ENCODE measurements at places on chromosomes 2 and 18.

DNA sequence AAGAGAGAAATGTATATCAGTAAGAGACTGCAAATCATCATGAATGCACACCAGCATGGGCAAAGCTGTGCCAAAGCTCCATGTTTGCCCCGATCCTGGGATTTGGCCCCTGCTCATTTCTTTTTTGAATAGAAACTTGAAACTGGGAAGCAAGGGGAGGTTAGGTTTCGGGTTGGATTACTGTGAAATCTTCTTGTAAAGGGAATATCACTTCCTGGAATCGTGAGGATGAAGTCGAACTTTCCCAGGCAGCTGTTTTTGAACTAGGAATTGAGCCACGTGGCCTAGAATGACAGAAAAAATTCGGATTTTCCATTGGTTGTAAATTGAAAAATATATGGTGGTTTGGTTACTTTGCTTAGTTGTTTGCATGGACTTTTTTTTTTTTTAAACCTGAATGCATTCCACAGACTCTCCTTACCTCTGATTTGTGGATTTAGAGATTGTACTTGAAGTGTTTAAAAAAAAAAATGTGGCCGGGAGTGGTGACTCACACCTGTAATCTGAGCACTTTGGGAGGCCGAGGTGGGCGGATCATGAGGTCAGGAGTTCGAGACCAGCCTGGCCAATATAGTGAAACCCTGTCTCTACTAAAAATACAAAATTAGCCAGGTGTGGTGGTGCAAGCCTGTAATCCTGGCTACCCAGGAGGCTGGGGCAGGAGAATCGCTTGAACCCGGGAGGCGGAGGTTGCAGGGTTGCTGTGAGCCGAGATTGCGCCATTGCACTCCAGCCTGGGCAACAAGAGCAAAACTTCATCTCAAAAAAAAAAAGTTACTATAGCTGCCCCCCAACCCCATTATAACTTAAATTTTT lies 32.1 kb downstream of the GRHL1 start:
- DNase-seq: no peak

- DNase-seq: peak; percentile 27
Measured at GRCh38 chr2:157413326-157414035, 30.4 kb downstream of the CYTIP start.

- no peak for DNase-seq
Measured at GRCh38 chr2:219457784-219458369, 23.2 kb downstream of the SPEG start.

DNA sequence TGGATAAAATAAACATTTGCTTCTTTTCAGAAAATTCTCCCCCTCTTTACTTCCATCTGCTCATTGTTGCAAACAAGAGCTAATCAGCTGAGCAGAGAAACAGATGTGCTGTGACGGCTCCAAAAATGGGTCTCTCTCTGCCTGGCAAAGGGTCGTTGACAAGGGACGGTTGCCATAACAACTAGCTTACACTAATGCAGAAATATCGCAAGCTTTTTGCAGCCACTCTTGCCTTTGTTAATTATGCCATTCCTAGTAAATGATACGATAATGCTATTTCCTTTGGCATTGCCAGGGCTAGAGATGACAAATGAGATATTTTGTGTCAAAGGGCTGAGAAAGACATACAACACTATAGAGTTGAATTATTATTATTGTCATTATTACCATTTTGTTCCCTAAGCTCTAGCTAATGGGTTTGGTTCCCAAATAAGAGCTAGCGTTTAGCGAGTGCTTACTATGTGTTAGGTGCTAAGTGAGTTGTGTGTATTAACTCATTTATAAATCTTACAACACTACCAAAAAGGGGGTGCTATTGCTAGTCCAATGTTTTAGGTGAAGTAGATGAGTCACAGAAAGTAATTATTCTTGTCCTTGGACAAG lies 46.8 kb downstream of the MYO3B start:
- no peak for DNase-seq

GRCh38 chr2:218221000-218221399 lies 4.0 kb downstream of the ARPC2 start:
- DNase-seq: no peak

DNA sequence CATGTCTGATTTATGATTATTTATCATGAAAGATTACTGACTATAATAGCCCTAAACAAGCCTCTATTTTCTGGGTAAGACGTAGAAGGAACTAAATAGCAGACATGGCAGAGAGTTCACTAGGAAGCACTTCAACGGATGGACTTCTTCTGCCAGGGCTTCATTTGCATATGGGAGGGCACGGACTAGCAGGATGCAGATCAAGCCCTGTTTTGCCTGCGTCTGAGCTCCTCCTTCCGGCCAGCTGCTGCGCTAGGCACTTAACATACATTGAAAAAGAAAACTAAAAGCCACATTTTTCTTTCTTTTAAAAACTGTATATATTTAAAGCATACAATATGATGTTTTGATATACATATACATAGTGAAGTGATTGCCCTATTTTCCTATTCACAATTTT lies 340.0 kb upstream of the MEX3C start:
- no peak for DNase-seq

- no peak for DNase-seq
Measured at GRCh38 chr2:205848601-205849000, 166.3 kb downstream of the NRP2 start.

- DNase-seq: no peak
Measured at GRCh38 chr18:59853380-59853779, 46.4 kb upstream of the PMAIP1 start.

- no peak for DNase-seq
Measured at GRCh38 chr18:25175558-25176517, 176.1 kb downstream of the ZNF521 start.

GRCh38 chr2:171086352-171087290 lies 74.1 kb downstream of the TLK1 start:
- DNase-seq: peak; percentile 94

DNA sequence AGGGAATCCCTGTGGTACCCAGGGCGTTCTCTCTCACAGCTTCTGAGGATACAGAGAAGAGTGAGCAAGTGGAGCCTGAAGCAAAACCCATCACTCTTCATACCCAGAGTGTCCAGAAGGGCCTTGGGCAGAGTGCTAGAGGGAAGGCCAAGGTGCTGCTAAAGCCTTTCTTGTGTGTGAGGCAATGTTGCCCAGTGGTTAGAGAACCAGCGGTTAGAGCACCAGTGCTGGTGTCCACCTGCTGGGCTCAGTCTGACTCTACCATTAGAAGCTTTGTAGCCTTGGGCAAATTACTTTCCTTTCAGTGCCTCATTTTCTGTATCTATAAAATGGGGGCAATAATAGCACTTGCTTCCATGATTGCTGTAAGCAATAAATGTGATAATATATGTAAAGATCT lies 210.5 kb upstream of the SKOR2 start:
- DNase-seq: no peak

DNA sequence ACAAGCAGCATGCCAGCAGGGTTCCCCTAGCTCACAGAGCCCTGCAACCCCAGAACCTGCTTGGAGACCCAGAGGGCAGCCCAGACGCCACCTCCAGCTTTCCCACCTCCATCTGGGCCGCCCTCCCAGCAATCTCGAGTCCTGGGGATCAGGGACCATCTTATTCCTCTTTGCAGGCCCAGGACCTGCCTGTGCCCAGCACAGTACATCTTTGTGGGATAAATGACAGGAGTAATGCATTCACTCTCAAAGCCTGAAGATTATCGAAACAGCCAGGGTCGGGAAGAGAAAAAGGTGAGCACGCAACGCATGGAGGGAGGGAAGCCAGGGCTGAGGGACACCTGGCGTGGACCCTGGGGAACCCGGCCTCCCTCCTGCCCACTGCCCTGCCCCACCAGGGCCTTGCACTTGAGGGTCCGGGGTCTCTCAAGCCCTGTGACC lies 144.1 kb downstream of the NDUFA10 start:
- no peak for DNase-seq

DNA sequence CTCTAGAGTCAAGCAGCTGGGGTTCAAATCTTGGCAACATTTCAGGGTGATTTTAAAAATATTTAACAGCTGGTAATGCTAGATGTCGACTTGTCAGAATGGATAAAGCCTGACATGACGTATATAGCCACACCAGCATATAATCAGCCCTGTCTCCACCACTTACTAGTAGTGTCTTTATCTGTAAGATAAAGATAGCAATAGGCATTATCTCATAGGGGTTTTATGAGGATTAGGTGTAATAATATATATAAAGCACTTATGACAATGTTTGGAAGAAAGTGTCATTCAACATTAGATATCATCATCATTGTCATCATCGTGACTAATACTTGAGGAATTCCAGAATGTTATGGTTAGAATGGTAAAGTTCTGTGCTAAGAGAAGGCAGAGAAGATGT lies 369.0 kb upstream of the CWC22 start:
- DNase-seq: no peak

GRCh38 chr2:114046866-114047435 lies 157.1 kb downstream of the ACTR3 start:
- DNase-seq: no peak

DNA sequence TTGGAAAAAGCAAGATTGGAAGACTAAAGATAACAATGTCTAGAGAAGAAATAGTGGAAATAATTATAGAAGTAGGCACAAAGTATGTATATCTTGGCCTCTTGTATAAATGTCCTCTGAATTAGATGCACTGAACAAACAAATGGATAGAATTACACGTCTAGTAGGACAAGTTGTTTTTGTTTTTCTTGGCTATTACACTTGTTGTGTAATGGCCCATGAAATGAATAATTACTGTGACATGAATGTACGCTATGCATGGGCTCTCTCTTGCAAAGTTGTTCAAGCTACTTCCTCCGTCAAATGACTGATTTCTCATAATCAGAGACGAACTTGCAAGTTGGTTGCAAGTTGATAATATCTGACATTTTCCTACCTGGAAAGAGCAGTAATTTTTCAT lies 126.2 kb downstream of the PDE1A start:
- no peak for DNase-seq

DNA sequence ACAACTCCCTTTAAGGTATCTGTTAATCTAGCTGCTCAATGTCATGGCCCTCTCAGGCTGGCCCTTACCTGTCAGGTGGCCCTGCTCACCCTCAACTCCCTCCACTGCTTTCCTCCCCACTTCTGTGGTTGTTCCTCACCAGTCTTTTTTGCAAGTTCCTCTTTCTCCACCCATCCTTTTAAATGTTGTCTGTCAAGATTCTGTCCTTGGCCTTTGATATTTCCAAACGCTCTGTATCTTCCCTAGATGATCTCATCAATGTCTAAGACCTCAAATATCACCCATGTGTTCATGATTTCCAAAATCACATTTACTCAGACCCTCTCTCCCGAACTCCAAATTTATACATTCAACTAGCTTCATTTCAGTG lies 3.5 kb downstream of the PTPN2 start:
- DNase-seq: peak; percentile 74

DNA sequence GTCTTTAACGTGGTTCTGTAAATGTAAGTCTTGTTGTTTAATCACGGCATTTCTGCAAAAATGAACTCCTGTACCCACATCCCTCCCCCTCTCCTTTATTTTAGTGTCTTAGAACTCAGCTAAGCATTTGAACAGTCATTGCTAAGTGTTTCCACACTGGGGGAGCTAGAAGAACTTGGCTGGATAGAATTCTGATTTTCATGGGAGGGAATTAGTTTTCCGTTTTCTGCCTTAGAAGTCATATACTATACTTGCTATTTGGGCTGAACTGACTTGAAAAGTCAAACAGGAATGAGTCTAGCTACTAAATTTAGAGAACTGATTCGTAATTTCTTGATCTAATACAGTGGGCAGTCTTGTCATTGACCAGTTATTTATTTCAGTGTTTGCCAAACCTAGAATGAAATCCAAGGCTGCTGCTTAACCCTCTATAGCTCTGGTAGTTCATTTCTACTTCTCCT lies 61.1 kb downstream of the FMNL2 start:
- DNase-seq: no peak

DNA sequence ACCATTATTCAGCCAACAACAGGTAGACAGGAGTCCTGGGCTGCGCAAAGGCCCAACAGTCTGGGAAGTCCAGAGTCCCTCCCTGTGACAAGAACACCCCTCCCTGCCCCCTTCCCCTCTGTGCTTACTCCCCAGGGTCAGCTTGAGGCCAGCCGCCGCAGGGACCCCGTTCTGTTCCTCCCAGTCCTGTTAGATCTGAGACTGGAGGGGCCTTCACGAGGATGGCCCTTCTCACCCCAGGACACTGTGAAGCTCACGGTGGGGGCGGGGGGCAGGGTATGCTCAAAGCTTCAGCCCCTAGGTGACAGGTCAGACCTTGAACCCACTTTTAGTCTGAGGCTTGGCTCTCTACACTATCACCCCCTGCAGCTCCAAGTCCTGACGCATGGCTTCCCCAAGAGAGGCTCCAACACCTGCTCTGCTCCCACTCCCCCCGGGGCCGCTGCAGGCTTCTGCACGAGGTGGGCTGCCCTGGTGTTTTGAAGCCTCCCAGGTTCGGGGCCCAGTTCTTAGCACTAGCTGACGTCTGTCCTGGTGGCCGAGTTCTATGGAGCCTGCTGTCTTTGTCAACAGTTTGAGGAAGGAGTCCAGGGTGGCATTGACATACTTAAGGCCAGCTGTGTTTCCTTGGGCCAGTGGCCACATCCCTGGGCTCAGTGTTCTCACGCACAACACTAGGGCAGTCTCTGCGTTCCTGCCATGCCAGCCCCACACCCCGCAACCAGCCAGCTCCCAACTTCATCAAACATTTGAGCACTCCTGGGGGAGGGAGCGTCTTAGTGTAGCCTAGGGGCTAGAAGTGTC lies 37.2 kb upstream of the HPCAL1 start:
- DNase-seq: no peak

DNA sequence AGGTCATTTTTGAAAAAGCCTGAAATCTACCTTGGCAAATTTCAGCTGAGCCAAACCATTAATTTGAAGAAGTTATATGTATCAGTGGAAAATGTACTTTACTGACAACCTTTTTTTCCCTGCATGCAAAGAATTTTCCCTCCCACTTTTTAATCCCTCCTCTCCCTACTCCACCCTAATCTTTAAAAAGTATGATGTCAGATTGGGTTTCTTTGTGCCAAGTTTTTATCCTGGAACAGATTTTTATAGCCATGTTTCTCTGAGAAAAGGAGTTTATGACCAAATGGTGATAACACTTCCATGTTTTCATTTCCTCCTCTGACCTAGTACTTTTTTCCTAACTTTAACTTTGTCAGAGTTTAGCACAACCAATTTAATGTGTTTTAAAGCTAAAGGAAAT lies 250.3 kb upstream of the FOSL2 start:
- no peak for DNase-seq

- no peak for DNase-seq
Measured at GRCh38 chr2:29061616-29062015, 12.7 kb downstream of the PCARE start.

DNA sequence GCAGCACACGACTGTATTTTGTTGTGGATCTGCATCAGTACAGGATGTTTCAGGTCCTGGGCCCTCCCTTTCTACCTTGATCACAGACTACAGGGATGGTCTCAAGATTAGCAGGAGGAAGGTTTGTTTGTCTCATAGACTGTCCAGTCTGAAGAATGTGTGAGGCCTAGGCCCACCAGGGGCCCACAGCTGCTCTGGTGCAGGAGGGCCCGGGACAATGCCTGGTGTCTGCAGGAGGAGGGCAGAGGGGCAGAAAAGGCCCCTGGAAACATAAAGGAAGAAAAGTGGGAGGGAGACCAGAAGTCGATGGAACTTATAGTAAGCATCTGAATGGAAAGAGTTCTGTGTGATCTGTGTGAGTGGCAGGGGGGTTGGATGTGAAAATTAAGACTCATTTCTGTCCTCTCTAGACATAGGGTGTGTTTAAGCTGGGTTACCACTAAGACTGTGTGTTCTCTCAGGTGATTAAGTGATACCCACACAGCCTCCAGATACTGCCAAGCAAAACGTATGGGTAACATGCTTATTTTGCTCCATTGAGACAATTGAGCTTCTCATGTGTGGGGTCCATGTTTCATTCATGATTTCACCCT lies 33.4 kb upstream of the LPIN2 start:
- no peak for DNase-seq

Measured in Kasumi-1 (cell line).